ENCODE measurements at places on chromosomes 12 and 14.
A peak's percentile ranks its signal among the peaks of the same experiment; 100 is the strongest.

DNA sequence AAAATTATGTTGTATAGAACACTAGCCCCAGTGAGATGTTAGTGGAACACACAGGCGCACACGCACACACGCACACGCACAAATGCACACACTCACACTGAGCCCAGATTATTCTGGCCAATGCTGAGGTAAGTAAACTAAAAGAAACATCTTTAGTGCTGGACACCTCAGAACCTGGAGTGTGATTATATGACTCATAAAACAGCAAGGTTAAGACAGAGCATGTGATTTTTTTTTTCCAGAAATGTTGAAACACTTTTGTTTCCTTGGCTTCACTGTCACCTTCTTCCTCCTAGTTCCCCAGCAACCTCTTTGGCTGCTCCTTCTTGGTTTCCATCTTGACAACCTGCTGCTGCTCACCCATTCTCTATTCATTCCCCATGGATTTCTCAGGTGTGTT is 141.0 kb upstream of the ALG10B start:
- DNase-seq = no peak

DNA sequence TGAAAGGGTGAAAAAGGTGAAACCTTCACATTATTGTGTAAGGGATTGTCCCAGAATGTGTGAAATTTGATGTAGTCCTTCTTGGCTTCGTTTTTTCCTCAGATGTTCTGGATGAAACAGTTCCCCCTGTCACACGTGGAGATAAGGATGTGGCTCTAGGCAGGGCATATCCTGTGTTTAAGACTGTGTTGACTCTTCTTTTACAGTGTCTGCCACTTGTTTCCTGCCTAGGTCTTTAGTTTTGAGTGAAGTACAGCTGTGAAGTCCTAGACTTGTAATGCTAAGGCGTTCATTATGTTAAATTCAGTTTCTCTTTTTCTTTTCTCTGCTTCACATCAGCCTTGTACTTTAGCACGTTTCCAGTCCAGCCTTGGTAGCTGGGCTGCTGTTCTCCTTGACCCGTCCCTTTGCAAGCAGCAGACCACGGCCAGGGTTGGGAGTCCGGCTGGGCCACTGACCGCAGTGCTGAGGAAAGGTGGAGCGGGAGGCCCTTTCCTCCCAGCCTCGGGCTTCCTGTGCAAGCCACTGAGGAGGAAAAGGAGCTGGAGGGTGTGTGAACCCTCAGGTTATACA is 59.1 kb downstream of the RASSF3 start:
- peak; percentile 50 for DNase-seq

DNA sequence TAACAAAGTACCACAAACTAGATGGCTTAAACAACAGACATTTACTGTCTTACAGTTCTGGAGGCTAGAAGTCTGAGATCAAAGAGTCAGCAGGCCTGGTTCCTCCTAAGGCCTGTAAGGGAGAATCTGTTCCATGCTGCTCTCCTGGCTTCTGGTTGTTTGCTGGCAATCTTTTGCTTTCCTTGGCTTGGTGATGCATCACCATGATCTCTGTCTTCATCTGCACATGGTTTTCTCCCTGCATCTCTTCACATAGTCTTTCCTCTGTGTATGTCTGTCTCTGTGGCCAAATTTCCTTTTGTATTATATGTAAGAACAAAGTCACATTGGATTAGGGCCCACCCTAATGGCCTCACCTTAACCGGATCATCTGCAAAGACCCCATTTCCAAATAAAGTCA is 168.5 kb downstream of the CAPZA3 start:
- DNase-seq = peak; percentile 29

DNA sequence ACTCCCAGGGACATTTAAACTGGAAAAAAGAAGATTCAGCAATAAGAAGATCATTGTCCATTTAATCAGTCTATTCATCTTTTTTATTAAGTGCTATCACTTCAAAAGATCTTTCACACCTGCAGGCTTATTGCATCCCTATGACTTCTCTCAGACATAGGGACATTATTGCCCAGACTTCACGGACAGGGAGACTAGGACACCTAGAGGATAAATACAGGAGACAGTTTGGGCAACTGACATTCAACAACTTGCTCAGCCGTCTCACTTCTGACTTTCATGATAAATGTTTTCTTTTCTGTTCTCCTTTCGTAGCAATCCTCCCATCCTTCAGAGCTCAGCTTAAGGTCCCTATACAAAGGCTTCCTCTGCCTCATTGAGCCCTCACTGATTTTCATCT is 84.3 kb downstream of the TMEM30B start:
- DNase-seq = no peak

- DNase-seq = no peak
These were observed 629.0 kb downstream of the MED13L start for GRCh38 chr12:115648463-115648862.

- no peak for DNase-seq
These were observed 233.8 kb upstream of the SEL1L start for GRCh38 chr14:81767266-81767995.

- no peak for DNase-seq
These were observed 57.3 kb upstream of the SYNE2 start for GRCh38 chr14:63795532-63795931.

- DNase-seq = no peak
These were observed 84.5 kb downstream of the CHGA start for GRCh38 chr14:93007225-93007997.

DNA sequence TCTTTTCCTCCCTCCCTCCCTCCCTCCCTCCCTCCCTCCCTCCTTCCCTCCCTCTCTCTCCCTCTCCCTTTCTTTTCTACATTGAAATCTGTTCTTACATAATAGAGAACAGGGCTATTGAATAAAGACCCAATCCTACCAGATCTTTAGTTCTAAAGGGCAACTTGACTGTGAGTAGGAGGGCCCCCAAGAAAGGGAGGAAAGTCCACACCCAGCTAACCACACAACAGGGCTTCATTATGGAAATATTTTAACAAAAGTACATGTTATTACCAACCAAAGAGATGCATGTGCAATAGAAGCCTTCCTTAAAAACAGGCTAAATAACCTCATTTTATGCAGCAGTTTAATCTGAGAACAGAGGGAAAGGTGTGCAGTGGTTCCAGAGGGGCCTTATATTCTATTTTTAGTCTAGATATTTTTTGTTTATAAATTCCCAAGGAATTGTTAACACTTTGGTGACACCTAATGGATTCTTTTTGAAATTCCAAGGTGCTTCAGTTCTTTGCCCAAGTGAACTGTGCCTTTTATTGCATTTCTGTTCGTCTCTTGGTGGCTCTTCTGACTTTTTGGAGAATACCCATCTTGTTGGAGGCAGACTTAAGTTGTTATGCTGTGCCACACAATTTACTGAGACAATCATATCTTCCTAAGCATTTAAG is 63.0 kb downstream of the GNS start:
- no peak for DNase-seq

- peak; percentile 43 for DNase-seq
These were observed 370 bp downstream of the HRK start for GRCh38 chr12:116880817-116881324.

- no peak for DNase-seq
These were observed 42.9 kb downstream of the HELB start for GRCh38 chr12:66345212-66345611.

Data from right hindlimb (tissue), 1 donor.